G401 (cell line): ENCODE measurements at places on chromosomes 7 and 10. TPM values are rescaled to one million over a fixed set of nuclear protein-coding genes. Genes with fewer than 3 reads are reported as not detected.

GRCh38 chr10:73645251-73645650 lies 4.0 kb upstream of the MYOZ1 start:
- DNase-seq = no peak

DNA sequence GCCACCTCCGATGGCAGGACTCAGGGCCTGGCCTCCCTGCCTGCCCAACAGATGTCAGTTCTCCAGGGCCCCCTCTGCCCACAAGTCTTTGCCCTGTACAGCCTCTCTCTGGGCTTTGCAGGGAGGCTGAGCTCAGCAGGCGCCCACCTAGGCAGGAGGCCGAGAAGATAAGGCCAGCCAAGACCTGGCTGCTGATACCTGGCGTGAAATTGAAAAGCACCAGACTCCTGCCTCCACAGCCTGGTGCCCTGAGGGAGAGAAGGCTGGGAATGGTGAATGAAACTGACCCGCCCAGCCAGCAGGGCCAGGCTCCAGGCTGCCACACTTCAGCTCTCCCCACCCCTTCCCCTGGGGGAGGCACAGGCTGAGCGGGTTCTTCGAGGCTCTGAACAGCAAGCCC lies 145.8 kb downstream of the CDH23 start:
- peak; percentile 67 for DNase-seq

The PALD1 gene
- 31.8 and 34.8 TPM in 2 replicates for total RNA-seq

The SUFU gene
- 1.7 and 2.4 TPM in 2 replicates for total RNA-seq

- peak; percentile 52 for DNase-seq
These were observed 58.6 kb upstream of the ANK3 start for GRCh38 chr10:60448246-60448645.

DNA sequence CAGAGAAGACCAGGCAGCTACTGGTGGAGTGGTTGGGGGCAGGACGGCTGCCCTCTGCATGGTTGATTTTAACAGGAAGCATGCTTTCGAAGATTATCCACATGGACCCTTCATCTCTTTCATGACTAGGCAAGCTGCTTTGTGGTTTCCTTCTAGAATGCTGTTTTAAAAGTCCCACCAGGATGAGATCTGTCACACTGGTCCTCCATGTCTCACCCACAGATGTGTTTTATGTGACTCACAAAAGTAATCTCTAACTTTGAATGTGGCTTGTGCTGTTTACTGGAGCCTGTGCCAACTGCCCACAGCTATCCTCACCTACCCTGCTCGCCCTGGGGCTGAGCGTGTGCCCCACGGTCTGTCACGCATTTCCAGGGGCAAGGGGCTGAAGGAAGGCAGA lies 188.8 kb downstream of the GFRA1 start:
- no peak for DNase-seq

The FXYD4 gene
- total RNA-seq = not detected in 2 replicates

The RADIL gene
- total RNA-seq = 7.3 and 14.8 TPM in 2 replicates

GRCh38 chr7:130958846-130959245 lies 224.8 kb upstream of the KLF14 start:
- no peak for DNase-seq

- DNase-seq = no peak
These were observed 13.0 kb downstream of the FAM20C start for GRCh38 chr7:205115-206010.

DNA sequence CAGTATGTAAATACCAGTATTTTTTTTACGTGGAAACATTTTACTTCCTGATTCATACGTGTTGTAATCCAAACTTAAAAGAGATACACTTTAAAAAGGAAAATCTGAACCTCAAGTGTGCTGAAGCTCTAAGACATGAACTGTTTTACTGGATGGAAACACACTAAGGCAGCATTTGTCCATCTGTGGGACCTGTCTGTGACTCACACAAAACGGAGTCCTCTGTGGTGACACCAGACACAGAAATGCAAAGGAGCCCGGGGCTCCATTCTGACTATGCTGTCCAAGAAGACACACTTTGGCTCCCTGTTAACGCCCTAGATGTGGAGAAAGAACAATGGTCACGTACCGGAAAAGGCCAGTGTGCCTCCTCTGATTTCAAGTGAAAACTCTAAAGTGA lies 23.9 kb downstream of the RNF133 start:
- no peak for DNase-seq

- peak; percentile 82 for DNase-seq
These were observed 14.7 kb upstream of the TMEM236 start for GRCh38 chr10:17737027-17737965.

DNA sequence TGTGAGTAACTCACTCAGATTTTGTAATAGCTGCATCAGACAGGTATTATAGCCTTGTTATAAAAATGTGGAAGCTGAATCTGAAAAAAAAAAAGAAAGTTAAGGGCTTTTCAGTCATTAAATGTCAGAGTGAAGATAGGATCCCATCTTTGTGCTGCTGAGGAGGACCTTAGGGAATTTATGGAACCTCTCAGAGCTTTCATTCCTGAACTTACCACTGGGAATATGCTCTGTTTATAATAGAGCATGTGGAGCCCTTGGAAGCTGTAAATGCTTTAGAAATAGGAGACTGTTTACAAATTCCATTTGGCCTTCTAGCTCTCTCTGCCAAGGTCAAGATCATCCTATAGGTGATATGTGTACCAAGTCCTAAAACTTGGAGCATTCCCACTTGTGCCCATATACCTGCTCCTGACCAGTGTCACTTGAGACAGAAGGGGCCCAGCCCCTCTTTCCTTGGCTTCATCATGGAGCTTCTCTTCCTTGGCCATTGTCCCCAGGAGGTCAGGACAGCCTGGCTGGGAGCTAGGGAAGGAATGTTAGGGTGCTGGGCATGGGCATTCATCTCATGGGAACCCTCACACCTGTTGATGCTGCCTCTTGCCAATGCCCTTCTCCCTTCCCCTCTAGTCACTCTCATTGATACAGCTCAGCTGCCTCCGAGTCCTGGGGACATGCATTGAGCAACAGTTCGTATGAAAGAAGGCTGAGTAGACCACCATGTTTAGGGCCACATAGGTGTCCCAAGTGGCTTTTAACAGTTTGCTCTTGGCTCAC lies 105.3 kb downstream of the LRRC18 start:
- DNase-seq = no peak

DNA sequence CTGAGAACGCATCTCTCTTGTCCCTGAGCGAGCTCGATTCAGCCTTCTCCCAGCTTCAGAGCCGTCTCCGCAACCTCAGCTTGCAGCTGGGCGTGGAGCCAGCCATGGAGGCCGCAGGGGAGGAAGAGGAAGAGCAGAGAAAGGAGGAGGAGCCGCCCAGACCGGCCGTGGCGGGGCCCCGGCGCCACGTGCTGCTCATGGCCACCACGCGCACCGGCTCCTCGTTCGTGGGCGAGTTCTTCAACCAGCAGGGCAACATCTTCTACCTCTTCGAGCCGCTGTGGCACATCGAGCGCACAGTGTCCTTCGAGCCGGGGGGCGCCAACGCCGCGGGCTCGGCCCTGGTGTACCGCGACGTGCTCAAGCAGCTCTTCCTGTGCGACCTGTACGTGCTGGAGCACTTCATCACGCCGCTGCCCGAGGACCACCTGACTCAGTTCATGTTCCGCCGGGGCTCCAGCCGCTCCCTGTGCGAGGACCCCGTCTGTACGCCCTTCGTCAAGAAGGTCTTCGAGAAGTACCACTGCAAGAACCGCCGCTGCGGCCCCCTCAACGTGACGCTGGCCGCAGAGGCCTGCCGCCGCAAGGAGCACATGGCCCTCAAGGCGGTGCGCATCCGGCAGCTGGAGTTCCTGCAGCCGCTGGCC lies 43.2 kb downstream of the CHST3 start:
- DNase-seq = no peak

GRCh38 chr10:46540412-46541016 lies 15.9 kb downstream of the GPRIN2 start:
- no peak for DNase-seq

DNA sequence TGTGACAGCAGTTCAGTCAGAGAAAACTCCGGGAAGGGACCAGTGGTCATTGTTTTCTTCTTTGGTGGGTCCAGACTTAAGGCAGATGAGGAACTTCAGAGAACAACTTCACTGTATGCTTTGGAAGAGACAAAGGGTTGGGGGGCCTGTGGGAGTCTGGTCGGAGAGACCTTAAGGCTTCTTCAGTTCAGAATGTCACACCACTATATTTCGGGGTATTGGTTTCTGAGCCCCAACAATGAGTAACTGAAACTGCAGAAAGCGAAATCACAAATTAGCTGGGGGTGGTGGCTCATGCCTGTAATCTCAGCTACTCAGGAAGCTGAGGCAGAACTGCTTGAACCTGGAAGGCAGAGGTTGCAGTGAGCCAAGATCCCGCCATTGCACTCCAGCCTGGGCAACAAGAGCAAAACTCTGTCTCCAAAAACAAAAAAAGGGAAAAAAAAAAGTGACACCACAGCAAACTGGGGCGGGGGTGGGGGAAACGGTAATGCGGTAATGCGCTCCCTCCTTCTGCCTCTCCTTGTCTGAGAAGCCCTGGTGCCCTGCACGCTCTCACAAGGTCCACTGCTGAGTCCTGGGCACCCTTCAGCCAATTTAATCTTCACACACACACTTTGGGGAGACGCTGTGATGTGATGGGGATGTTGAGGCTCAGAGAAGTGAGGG lies 2.2 kb upstream of the ADIRF start:
- DNase-seq = no peak
